ENCODE measurements at places on chromosomes 11 and 22. TPM values are rescaled to one million over a fixed set of nuclear protein-coding genes. Genes with fewer than 3 reads are reported as not detected.

DNA sequence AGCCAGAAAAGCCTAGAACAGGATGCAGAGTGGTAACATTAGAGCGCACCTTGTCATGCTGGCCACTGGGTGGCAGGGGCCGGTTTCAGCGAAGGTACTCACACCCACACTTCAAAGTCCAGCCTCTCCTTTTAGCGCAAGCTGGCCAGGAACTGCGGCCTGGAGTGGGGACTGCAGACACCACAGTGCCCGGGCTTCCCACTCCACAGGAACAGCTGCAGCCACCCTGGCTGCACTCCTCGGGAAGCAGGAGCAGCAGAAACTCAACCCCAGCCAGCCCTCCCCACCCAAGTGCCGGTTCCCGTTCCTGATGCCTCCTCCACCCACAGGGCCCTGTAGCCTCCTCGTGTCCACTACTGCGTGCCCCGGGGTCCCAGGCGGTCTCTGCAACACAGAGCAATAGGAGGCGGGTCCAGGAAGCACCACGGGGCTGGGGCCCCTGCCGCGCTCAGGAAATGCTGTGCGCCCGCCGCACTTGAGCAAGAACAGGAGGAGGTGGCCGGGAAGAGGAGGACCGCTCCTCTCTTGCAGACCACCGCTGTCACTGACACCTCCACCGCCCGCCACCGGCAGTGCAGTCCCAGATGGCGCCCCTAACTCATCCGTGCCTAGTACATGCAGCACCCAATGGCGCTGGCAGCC, 2.2 kb downstream of the RFPL2 start:
- DNase-seq = peak; percentile 44

GRCh38 chr22:38829485-38829884, 14.3 kb downstream of the NPTXR start:
- DNase-seq = no peak

- DNase-seq = no peak
Observed at GRCh38 chr11:69832561-69833413, 13.6 kb upstream of the FGF3 start.

DNA sequence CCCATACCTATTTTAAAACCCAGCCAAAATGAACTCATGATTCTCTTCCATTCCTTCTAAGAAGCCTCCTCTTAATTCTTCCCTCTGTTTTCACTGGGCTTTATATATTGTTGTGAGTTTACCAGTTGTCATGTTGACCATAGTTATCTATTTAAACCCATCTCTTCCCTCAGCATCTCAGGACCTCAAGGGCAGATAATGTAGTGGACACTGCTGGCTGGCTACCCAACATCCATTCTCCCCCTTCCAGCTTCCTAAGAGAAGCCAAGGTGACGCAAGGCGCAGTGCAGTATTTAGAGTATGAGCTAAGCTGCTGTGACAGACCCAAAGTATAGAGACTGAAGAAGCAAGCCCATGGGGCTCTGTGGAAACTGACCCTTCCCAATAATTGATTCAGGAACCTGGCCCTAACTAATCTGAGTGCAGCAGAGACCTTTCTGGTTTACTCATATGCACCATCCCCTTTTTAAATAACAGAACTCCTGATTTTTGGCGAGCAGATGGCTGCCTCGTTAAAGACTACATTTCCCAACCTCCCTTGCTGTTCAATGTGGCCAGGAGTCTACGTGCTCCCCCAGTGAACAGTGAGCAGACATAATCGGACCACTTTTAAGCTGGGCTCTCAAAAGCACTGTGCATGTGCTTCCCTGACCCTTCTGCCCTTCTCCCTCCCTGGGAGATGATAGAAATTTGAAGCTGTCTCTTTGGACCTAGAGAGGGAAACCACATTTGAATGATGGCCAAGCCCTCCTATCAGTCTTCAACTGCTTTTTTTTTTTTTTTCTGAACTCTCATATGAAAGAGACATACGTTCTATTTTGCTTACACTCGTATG, 28.1 kb upstream of the CREB3L1 start:
- peak; percentile 44 for DNase-seq

DNA sequence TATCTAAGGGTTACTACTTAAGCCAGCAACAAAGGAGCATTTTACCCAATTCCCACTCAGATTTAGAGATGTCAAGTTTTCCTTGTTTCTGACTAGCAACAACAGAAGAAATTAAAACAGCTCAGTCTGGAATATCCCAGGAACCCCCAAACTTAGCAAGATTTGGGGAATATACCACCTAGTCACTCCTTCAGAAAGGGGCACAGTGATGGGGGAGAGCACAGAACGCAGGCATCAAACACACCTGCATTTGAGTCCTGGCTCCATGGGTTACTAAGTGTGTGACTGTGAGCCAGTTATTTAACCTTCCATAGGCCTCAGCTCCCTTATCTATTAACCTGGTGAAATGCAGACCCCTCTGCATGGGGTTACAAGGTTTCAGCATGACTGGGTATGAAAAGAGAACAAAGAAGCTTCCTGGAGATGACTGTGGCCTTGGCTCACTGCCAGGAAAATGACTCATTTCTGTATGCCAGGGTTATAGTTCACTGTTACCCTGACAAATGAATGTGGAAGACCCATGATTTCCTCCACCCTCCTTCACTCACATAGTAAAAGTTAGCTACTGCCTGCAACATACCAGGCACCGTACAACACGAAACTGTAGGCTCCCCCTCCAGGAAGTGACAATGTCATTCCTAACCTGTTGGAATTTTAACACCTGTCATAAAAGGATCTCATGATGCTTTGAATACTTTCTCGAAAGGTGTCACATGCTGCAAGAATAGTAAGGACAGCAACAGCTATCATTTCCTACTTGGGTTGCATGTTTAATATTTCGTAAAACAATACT, 79.6 kb downstream of the ME3 start:
- DNase-seq = peak; percentile 92

- DNase-seq = no peak
Observed at GRCh38 chr11:2796091-2796490, 89.5 kb downstream of the CDKN1C start.

DNA sequence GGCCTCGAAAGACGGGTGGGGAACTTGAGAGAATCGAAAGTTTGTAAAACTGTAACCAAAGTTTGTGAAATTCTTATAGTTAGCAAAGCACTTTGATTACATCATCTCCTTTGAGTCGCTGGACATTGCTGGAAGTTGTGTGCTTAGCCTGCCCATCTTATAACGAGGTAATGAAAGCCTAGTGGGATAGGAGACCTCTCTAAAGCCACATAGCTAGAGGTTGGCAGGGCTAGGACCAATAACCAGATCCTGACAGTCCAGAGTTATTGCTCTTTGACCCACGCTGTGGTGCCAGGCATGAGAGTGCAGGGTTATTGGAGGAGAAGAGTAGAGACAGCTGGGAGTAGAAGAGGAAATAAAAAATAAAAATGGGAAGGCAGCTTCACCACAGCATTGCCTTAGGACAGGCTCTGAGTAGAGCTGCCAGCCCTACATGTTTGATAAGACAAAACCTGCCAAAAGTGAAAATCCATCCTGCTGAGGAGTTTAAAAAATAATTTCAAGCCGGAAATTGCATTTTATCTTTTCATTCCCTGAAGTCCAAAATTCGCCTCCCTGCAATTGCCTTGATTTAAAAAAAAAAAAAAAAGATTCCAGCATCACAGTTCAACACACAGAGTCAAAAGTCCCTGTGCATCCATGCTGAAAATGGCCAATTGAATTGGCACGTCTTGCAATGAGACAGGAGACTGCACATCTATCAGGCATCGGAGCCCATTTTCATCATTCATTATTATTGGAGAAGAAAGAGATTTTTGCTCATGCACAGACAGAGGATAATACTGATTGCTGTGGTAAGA, 225.5 kb upstream of the POU2AF2 start:
- no peak for DNase-seq

DNA sequence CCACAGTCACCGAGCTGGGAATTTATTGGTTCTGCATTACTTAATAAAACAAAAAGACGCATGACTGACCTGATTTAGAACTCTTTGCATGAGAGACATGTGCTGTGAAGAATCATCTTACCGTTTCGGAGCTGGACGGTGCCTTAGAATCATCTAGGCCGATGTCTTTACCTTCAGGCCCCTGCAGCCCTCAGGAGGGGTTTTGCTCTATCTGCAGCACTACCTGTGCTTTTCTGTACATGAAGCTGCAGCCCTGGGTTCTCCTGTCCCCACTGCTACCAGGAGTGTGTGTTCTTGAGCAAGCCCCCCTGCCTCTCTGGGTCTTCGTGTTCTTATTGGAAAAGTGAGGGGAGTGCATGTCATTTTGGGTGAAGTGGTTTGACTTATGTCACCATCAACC, 94.0 kb upstream of the OR4B1 start:
- DNase-seq = no peak

DNA sequence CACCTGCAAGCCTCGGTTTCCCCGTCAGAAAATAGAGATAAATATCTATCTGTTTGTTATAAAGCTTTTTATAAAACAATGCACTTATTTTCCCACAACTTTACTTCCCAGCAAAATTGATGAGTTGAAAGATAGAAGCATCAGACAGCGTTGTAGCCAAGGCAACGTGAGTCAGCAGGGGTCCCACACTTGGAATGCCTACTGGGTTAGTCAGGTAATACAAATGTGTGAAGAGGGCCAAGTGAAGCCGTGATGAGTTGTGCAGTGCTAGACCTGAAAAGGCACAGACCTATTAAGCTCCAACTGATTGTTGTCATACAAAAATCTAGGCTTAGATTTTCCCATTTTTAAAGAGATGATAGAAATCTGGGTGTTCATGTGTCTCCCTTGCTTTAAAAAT, 118.7 kb downstream of the PGR start:
- peak; percentile 6 for DNase-seq

DNA sequence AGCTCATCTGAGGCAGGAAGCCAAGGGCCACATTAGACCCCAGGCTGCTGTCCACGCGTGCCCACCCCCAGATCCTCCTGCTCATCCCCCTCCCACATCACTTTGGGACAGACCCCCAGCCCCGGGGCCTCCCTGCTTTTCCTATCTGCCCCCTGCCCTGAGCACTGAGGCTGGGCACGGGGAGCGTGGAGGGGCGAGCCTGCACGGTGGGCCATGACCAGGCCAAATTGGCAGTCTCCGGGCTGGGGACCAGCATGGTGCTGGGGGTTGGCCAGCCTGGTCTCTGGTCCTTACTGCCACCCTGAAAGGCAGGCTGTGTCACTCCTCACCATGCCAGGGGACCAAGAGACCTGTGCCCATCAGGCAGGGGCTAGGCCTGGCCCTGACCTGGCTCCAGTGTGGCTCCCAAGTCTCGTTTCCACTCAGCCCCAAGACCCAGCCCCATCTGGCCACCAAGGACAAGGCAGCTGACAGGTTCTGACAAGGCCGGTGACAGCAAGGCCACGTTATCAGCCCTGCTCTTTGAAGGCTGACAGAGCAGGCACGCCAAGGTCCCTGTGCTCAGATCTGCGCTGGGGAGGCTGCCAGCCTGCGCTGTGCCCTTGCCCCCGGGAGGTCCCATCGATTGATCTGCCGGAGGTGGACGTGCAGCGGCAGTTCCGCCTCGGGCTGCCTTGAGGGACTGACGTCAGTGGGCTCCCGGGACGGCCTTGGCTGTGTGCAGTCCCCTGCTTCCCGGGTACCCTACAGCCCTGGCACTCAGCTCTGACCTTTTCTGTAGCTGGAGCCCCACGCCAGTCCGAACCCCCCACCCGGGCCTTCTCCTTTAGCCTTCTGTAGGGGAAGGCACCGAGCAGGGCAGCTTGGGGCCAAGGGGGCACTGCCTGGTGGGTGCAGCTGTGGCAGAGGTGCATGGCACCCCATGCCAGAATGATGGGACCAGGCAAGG, 3.6 kb downstream of the TNNI2 start:
- no peak for DNase-seq

DNA sequence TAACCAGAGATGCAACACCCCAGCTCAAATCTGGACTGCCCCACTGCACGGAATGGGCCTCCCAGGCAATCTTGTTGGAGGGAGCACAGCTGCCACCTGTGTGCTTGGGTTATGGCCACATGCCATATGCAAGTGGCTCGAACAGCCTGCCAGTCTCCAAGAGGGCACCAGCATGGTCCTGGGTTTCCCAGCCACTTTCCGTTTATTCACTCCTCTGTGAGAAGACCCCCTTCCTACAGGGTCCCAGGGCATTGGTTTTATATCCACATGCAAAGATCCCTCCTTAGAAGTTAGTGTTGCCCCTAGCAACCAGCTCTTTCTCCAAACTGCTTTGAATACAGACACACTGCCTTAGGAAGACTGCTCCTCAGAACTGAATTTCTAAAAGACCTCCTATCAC, 487.8 kb downstream of the BUD13 start:
- no peak for DNase-seq

DNA sequence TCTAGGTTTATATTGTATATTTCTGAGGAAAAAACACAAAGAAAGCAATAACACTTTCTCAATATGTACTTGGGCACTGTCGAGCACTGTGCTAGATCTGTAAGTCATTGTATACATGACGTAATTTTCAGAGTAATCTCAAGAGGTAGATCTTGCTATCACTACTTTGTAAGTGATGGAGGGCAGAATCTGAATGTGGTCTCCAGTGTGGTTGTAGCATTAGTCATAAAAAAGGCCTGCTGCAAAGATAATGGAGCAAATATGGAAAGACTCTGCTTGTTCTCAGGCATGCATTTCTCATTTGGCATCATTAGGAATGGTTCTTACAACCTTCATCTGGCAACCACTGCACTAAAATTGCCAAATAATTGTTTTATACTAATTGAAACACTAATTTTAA, 419.8 kb upstream of the CCDC179 start:
- peak; percentile 13 for DNase-seq

GRCh38 chr22:25696763-25697162, 45.2 kb upstream of the MYO18B start:
- DNase-seq = no peak

DNA sequence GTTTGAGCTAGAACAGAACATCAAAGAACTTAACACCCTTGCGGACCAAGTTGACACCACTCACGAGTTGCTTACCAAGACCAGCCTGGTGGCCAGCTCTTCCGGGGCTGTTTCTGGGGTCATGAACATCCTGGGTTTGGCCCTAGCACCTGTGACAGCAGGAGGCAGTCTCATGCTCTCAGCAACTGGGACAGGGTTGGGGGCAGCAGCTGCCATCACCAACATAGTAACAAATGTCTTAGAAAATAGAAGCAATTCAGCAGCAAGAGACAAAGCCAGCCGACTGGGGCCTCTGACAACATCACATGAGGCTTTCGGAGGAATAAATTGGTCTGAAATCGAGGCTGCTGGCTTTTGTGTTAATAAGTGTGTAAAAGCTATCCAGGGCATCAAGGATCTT, 8.7 kb downstream of the APOL5 start:
- no peak for DNase-seq

- no peak for DNase-seq
Observed at GRCh38 chr11:126039485-126040271, 23.0 kb downstream of the CDON start.

TTC9C gene
- total RNA-seq = 69.6 TPM

KCNQ1 gene
- total RNA-seq = 1.9 TPM

KRTAP5-11 gene
- total RNA-seq = not detected

HEPN1 gene
- total RNA-seq = not detected

CCDC116 gene
- not detected for total RNA-seq

TRIM48 gene
- total RNA-seq = not detected

SLC17A6 gene
- total RNA-seq = not detected

OR6M1 gene
- not detected for total RNA-seq

LRRN4CL gene
- total RNA-seq = 2.8 TPM

ATXN10 gene
- 53.5 TPM for total RNA-seq

All from A172 (cell line).